ENCODE measurements at places on chromosomes 13 and 19.
A peak's percentile ranks its signal among the peaks of the same experiment; 100 is the strongest.

- peak; percentile 22 for DNase-seq
These were observed 90.2 kb downstream of the RFC3 start for GRCh38 chr13:33908116-33908515.

- no peak for DNase-seq
These were observed 305.4 kb downstream of the UQCRFS1 start for GRCh38 chr19:28907534-28907933.

GRCh38 chr13:77702366-77702765 is 4.9 kb downstream of the SLAIN1 start:
- no peak for DNase-seq

DNA sequence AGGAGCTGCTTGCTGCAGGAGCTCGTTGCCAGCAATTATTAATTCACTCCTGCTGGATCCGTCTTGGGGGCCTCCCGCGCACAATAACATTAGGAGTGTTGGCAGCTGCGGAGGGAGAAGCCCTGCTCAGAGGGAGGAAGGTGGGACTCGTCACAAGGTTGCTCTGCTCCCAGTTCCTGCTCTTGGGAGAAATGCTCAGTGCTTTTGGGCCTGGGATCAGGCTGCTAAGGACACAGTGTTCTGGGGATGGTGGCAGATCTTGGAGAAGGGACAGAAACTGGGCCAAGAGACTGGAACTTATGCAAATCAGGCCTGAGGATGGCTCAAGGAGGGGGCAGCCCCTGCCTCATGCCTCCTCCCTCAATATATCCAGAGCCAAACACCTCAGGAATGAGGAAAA is 78.9 kb upstream of the OLFM4 start:
- no peak for DNase-seq

GRCh38 chr19:51971624-51972023 is 15.0 kb downstream of the ZNF350 start:
- DNase-seq = peak; percentile 47

GRCh38 chr13:34627509-34628208 is 314.4 kb upstream of the NBEA start:
- DNase-seq = peak; percentile 17

- DNase-seq = no peak
These were observed 4.6 kb downstream of the SPRY2 start for GRCh38 chr13:80336370-80336769.

DNA sequence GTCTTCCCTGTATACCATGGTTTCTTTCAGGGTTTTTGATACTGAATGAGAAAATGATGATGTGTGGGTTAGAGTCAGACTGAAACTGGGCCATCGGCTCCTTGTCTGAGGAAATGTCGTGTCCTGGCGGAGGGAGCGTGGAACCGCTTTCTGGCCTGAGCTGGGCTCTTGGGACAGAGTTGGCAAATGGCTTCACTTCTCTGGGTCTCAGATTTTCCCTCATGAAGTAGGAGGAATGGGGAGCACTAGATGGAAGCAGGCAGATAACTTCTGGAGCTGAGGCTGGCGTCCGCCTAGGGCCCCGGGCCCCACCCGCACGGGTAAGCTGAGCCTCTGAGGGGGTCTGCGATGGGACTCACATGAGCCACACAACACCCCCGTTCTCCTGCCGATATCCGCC is 133.3 kb upstream of the WASF3 start:
- no peak for DNase-seq

Data from lung (tissue), 17 donors.